ENCODE measurements at places on chromosomes 7 and 10.

DNA sequence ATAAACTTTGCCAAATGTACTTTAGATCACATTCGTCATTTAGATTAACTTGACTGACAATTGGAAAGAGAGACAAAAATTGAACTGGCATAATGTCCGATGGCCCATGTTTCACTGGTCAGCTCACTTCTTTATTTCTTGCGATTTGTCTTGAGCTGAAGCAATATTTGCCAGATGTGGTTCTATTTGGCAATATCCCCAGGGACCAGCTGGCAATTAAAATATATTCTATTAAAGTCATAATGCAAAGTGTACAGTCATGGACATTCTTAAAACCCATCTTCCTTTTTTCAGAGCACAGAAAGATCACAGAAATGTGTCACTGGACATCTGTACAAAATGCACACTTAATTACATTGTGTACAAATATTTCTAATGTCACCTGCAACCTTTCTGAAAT is 26.3 kb downstream of the NEBL start:
- no peak for DNase-seq

DNA sequence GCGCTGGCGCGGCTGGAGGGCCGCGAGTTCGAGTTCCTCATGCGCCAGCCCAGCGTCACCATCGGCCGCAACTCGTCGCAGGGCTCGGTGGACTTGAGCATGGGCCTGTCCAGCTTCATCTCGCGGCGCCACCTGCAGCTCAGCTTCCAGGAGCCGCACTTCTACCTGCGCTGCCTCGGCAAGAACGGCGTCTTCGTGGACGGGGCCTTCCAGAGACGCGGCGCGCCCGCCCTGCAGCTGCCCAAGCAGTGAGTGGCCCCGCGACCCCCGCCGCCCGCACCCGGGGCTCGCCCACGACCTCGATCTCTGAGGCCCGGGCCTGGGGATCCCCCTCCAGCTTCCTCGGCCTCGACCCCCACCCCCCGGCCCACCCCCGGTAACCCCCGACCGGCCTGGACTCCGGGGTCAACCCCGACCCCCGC is 537 bp downstream of the FOXK1 start:
- DNase-seq = no peak

GRCh38 chr10:30557884-30558283 is 71.7 kb downstream of the LYZL2 start:
- DNase-seq = no peak

DNA sequence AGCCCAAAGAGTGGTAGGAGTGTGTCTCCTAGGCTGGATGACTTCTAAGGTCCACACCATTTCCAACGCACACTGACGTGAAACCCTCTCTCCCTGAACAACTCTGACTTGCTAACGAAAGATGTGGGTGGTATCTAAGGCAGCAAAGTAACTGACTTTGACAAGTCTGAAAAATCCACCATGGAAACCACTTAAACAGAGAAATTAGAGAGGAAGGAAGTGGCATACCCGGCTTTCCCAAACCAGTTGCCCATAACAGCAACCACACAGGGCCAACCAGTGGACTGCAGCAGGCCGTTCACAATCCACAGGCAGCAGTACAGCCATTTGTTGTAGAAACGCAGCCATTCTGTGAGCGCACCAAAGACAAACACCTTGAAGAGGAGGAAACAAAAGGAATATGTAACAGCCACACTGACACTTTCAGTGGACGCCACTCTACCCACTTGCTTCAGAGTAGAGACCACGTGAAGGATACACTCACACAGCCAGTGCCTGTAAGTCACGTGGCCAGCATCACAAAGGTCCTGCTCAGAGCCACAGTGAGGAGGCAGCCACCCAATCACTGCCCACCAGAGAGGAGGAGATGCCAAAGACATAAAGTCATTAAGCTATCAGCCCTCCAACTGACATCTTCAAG is 39.8 kb downstream of the SLC37A3 start:
- no peak for DNase-seq

DNA sequence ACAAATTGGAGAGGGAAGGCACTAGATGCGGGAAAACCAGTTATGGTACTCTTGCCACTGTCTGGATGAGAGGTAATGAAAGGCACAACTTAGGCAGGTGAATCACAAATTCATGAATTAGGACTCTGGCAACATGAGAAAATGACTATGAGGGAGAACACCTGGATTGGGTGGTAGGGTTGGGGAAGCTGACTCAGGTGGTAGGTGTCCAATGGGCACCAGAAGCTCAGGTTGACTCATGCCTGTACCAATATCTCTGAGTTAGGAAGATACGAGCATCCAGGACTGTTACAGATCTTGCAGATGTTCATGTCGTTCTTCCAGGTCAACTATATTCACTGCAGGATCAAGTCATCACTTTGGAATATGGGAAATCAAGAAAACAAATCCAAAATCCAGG is 56.7 kb downstream of the NPY start:
- DNase-seq = no peak

DNA sequence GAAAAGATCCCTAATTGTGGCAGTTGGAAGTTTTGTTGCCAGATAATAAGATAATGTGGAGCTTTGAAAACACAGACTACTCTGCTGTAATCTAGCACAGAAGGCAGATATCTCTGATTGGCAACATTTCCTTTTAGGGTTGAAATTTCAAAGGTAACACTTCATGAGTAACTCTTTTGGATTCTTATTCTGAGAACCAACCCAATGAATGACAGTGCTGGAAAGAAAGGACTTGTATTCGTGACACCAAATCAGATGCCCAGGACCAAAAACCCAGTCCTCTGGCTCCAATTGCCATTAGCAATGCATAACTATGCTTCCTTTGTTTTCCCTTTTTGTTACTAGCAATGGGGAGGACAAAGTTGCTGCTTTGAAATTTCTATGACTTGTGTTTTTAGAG is 41.0 kb upstream of the ELMO1 start:
- DNase-seq = no peak
